Foreskin keratinocyte (primary cell): ENCODE measurements at places on chromosomes 4 and X. TPM values are rescaled to one million over a fixed set of nuclear protein-coding genes. Genes with fewer than 3 reads are reported as not detected.
A peak's percentile ranks its signal among the peaks of the same experiment; 100 is the strongest.

DNA sequence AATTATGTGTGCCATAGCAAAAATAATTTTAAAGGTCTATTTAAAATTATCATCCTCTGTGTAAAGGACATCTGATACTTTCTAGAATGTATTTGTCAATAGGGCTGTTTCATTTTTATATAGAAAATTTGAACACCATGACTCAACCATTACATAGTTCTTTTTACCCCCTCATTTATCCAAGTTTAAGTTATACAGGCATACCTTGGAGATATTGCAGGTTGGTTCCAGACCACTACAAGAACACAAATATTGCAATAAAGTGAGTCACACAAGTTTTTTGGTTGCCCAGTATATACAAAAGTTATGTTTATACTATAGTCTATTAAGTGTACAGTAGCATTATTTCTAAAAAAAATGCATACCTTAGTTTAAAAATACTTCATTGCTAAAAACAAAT lies 130.4 kb downstream of the MSL3 start:
- DNase-seq, result no peak

DNA sequence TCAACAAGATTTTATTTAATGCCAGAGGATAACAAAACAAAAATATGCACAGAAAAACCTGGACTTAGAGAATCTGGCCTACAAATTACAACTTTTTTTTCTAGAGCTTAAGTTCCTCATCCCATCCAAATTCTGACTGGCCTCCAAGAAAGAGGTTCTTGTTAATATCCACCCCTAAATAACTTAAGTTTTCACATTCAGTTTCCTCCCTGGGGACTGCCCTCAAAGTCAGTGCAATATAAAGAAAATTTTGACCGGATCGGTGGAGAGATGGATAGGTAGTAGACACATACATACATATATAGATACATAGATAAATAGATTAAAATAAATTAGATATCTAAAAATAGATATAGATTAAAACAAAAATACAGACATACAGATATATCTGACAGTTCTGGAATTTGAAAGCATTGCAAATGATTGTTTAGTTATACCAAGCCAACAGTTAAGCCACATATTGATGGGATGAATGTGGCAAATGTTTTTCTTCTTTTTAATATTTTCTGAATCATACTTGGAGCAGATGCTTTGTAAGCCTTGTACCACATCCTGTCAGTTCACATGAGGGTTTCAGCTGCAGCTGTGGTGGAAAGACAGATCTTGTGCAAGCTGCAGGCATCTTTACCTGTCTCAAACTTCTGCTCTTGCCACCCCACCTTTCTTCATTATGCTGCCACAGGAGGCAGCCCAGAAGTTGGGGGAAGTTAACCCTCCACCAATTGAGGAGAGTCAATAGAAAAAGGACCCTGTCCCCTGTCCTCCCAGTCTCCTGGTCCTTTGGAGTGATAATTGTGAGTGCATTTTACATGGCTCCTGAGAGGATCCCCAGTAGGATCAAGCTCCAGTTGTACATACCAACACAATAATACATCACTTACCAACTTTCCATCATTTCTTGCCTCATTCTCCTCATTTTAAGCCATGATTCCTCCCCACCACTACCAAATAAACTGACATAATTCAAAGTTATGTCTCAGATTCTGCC lies 58.5 kb upstream of the PRDM8 start:
- DNase-seq, result peak; percentile 61

DNA sequence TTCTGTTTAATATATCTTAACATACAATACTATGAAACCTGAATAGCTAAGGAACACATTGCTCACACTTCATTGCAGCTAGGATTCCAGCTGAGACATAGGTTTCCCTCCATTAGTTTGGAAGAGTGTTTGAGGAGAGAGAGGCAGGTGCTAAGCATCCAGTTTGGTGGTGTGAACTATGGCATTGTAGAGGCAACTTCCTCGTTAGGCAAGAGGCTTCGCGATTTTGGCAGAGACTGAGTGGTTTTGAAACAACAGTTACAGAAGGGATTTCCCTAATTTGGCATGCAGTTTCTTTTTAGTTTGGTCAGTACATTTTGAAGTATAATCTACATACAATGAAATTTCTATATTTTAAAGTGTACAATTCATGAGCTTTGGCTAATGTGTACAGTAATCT lies 117.1 kb upstream of the BMP3 start:
- no peak for DNase-seq

GRCh38 chrX:101977106-101977505 lies 45.3 kb upstream of the ZMAT1 start:
- DNase-seq, result no peak

- DNase-seq, result no peak
These were observed 119.4 kb downstream of the RNF150 start for GRCh38 chr4:141013899-141014298.

GRCh38 chr4:42070463-42070862 lies 80.1 kb downstream of the SLC30A9 start:
- DNase-seq, result no peak

DNA sequence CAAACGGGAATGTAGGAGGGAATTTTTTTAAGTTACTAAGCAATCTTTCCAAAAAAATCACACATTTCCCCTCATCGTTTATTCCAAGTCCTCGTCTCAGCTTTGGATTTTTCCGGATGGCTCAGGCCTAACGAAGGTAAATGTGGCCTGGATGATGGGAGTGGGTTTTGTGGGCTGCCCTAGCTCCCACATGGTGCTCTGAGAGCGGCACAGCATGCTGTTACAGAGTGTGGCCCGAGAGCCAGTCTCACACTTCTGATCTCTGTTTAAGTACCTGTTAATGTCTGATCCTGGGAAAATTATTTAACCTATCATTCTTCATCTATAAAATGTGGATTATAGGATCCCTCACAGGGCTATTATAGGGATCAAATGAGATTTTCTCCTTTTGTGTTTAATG lies 38.2 kb upstream of the ADAM29 start:
- DNase-seq, result no peak

DNA sequence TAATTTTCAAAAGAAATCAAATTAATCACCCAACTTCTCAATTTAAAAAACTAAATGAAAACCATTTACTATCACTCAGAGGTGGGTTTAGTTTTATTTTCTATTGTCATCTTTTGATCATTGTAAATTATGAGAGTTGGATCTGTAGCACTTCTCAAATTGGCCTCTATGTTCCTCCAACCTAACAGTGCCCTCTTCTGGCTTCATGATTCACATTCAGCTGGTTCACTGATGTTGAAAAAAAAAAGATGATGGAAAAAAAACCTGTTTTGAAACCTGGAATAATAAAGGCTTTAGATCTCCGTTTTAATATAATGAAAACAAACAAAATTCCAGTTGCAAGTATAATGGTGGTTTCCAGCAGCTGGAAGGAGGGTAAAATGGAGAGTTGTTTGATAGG lies 2.4 kb upstream of the NBDY start:
- DNase-seq, result no peak

DNA sequence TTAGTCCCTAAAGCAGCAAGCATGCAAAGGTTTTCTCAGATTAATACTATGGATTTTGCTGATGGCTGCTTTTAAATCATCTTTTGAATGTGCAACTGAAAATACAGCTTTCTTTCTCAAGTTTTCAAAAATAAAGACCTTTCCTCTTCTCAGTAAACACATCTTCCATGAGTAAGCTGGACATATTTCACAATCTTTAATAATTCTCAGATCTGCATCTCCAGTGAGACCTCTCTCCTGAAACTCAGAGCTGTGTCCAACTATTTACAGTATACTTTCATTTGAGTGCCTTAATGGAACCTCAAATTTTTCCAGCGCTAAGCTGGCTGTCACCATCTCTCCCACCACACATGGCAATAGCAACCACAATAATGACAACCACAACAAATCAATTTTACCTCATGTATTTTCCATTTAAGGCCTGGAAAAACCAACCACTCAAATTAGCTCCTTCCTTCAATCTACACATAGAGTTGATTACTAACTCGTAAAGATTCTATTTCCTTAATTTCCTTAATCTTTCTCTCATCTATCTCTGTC lies 192.4 kb upstream of the RPL34 start:
- no peak for DNase-seq

Gene DKC1
- polyA plus RNA-seq, result 53.7 and 71.4 TPM in 2 replicates

Gene ARHGAP6
- 0.02 TPM in 1 of 2 replicates, not detected in the other for polyA plus RNA-seq

Gene CENPI
- polyA plus RNA-seq, result 4.7 and 6.8 TPM in 2 replicates

Gene SEC24D
- polyA plus RNA-seq, result 17.9 and 20.0 TPM in 2 replicates

Gene SLC34A2
- not detected in 2 replicates for polyA plus RNA-seq

Gene GNRHR
- polyA plus RNA-seq, result not detected in 2 replicates

Gene MTTP
- 0.01 TPM in 1 of 2 replicates, not detected in the other for polyA plus RNA-seq

Gene SPANXA1
- not detected in 2 replicates for polyA plus RNA-seq

Gene PRICKLE3
- 14.8 and 16.4 TPM in 2 replicates for polyA plus RNA-seq
